ENCODE measurements at places on chromosomes 12 and 14.

DNA sequence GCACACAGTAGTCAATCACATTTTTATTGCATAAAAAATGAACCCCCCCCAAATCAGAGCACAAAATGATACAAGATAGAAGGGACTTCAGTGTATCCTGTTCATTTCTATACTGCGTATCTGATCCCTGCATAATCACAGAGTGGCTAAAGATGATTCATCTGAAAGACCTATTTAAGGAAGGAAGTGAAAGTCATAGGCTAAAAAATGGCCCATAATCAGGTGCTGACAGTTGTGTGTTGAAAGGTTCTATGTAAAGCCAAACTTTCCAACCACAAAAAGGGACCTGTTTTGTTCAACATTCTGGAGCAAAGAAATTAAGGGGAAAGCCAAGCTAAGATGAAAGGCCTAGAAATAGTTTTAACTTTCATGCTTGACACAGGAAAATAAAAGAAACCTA lies 147.8 kb upstream of the ATP2B1 start:
- DNase-seq: no peak

DNA sequence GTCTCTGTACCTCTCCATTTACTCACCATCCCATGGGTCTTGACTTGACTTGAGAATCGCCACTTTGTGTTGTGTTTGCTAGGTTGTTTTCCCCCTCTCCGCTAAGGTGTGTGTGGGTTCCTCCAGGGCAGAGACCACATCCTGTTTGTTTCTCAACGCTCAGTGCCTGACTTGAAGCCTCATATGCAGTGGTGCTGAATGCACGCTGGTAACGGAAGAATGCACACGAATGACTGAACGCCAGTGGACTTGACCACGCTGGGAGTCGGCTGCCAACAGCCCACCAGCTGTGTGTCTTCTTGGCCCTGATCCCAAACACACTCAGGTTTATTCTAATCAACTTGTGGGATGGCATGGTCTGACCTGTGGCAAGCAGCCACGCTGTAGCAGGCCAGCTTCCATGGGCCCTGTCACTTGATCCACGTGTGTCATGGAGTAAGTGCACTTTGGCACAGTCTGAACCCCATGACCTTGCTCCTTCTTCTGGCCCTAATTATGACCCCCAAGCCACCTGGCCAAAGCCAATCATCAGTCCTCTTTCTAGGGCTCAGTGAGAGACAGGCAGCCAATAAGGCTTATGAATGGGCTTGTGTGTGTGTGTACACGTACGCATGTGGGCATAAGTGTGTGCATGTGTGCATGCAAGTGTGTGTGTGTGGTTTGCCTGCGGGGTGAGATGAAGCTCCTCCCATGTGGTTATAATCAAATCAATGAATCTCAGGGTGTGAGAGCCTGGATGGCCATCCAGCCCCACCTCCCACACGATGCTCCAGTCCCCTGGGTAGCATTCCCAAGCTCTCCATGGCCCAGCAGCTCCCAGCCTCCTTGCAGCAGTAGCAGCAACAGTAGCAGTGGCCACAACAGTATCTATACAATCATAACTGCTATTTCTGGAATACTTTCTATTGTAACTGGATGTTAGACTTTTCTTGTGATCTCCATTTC lies 6.4 kb upstream of the TC2N start:
- DNase-seq: peak; percentile 68

DNA sequence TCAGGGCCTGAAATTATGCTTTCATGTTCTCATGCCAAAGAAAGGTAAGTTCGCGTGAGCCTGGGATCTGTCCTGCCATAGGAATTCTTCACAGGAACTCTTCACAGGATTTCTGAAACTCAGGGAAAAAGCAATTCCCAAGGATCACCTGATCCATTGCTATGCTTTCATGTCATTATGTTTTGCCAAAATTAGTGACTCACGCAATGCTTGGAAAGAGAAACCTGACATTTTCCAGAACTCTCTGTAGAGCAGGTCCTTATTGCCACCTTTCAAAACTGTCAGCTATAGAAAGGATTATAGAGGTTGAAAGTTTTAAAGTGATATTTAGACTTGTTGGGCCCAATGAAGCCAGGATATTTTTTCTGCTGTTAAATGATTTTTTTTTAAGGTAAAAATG lies 6.3 kb upstream of the KCNJ8 start:
- no peak for DNase-seq

DNA sequence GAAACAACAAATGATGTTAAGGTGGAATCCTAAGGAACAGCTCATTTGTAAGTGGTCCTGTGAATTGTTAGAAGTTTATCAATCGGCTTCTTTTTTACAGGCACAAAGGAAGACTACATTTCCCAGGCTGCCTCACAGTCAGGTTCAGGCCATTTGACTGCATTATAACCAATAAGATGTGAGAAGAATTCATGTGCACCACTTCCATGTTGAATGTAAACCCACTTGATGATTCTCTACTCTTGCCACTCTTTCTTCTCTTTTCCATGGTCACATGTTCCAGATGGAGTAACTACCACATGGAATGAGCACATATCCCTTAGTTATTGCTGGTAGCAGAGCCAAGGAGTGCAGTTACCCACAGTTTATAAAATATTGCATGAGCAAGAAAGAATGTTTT lies 67.1 kb upstream of the GZMB start:
- DNase-seq: no peak

Data from activated CD4-positive, alpha-beta T cell treated with anti-CD3 and anti-CD28 coated beads for 4 hours (primary cell).